ENCODE measurements at places on chromosomes 6 and 20.

DNA sequence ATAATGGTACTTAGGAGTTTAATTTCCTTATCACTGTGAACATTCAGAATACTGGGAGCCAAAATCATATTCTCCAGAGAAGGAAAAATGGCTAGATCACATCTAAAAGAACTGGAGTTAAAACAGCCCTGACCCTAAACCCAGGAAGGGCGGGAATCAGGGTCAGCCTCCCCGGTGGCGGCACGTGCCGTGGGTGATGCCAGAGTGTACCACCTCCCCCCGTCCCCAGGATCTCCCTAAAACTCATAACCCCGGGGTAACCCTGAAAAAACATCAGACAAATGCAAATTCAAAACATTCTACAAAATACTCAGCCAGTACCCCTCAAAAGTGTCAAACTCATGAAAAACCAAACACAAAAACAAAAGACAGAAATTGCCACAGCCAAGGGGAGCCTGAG is 148.3 kb downstream of the DLL1 start:
- peaks cover 16% of the 10 kb centered on the region for H3K4me1 ChIP-seq
- H3K4me3 ChIP-seq, result no peak overlapping the region
- no peaks in the 10 kb centered on the region for H3K36me3 ChIP-seq

DNA sequence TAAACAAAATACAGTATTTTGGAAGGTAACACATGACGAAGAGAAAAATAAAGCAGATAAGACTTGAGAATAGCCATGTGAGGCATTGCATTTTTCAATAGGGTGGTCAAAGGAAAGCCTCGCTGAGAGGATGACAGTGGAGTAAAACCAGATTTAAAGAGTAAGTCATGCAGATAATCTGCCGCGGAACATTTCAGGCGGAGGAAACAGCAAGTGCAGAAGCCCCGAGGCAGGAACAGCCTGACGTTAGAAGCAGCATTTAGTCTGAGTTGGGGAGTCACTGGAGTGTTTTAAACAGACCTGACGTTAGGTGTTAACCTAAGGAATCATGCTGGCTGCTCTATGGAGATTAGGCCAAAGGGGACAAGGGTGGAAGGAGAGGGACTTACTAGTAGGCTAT is 65.0 kb upstream of the VSTM2L start:
- H3K4me3 ChIP-seq, result no peak overlapping the region
- no peak for DNase-seq
- H3K27ac ChIP-seq, result no peak overlapping the region
- H3K4me1 ChIP-seq, result no peaks in the 10 kb centered on the region
- no peaks in the 10 kb centered on the region for H3K36me3 ChIP-seq

- H3K36me3 ChIP-seq, result no peaks in the 10 kb centered on the region
- no peaks in the 10 kb centered on the region for H3K27me3 ChIP-seq
- DNase-seq, result no peak
- H3K4me1 ChIP-seq, result peaks cover 27% of the 10 kb centered on the region
- H3K27ac ChIP-seq, result peak overlapping the region; percentile 31
- H3K4me3 ChIP-seq, result no peak overlapping the region
Measured at GRCh38 chr20:50460608-50461267, 49.4 kb upstream of the PTPN1 start.

DNA sequence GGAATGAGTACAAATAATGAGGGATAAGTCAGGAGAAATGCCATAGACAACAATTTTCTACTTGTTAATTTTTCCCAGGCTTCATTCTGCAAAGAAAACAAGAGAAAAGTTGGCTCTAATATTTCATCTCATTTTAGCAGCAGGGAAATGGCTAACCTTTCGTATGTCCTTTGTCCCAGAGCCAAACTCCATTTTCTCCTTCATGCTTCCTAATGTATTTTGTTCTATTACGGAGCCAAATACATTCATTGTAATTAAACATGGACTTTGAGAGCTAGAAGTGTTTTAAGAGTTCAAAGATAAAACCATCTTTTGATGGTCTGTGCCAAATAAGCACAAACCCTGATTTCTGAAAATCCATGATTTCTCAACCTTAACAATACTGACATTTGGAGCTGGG is 136.9 kb downstream of the PTCHD4 start:
- H3K4me1 ChIP-seq, result no peaks in the 10 kb centered on the region
- no peak overlapping the region for H3K27ac ChIP-seq
- no peak overlapping the region for H3K4me3 ChIP-seq
- H3K27me3 ChIP-seq, result no peaks in the 10 kb centered on the region
- H3K36me3 ChIP-seq, result no peaks in the 10 kb centered on the region
- no peak for DNase-seq

GRCh38 chr20:44089987-44090674 is 96.9 kb downstream of the JPH2 start:
- H3K36me3 ChIP-seq, result no peaks in the 10 kb centered on the region
- H3K4me1 ChIP-seq, result peaks cover 43% of the 10 kb centered on the region
- no peak overlapping the region for H3K27ac ChIP-seq

- H3K27me3 ChIP-seq, result no peaks in the 10 kb centered on the region
- peaks cover 5% of the 10 kb centered on the region for H3K4me1 ChIP-seq
- H3K4me3 ChIP-seq, result no peak overlapping the region
- no peak for DNase-seq
Measured at GRCh38 chr6:131059486-131059885, 3.6 kb downstream of the EPB41L2 start.

DNA sequence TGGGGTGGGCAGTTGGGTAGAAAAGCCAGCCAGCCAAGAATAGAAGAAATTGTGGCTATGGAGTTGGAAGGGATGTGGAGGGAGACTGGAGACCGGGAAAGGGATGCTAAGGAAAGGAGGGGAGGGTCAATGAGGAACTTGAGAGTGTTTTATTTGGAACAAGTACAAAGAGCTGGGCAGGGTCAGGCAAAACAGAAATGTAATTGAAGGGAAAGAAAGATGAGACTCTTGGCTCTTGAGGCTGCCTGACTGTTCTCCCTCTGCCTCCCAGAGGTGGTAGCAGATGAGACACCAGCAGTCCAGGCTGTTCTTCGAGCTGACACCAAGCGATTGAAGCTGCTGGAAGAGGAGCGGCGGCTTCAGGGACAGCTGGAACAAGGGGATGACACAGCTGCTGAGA is 12.7 kb downstream of the ABCF1 start:
- no peak overlapping the region for H3K27ac ChIP-seq
- H3K36me3 ChIP-seq, result peaks cover 100% of the 10 kb centered on the region
- no peaks in the 10 kb centered on the region for H3K27me3 ChIP-seq
- peaks cover 2% of the 10 kb centered on the region for H3K4me1 ChIP-seq
- no peak overlapping the region for H3K4me3 ChIP-seq

DNA sequence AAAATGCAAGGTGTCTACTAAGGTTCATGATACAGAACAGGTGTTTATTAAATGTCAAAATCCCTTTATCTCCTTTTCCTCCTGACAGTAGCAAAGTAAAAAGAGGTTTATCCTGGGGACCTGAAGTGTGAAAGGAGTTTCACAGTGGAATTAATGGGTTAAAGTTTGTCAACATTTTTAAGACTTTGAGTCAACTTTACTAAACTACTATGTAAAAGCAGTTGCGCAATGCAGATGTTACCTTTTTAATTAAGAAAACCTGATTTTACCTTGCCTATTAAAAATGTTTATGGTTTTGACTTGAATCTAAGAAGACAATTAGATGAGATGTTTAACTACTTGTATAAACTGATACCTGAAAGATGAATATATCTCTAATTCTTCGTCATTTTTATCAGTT is 14.6 kb downstream of the PKIB start:
- H3K27ac ChIP-seq, result no peak overlapping the region
- no peaks in the 10 kb centered on the region for H3K27me3 ChIP-seq
- no peak for DNase-seq
- H3K4me3 ChIP-seq, result no peak overlapping the region
- no peaks in the 10 kb centered on the region for H3K36me3 ChIP-seq
- H3K4me1 ChIP-seq, result no peaks in the 10 kb centered on the region

- peaks cover 15% of the 10 kb centered on the region for H3K4me1 ChIP-seq
- no peaks in the 10 kb centered on the region for H3K36me3 ChIP-seq
- H3K4me3 ChIP-seq, result no peak overlapping the region
- H3K27ac ChIP-seq, result no peak overlapping the region
- DNase-seq, result no peak
- H3K27me3 ChIP-seq, result no peaks in the 10 kb centered on the region
Measured at GRCh38 chr20:19918965-19919329, 98.2 kb upstream of the NAA20 start.

- peak overlapping the region; percentile 70 for H3K27ac ChIP-seq
- H3K36me3 ChIP-seq, result no peaks in the 10 kb centered on the region
- DNase-seq, result no peak
- no peak overlapping the region for H3K4me3 ChIP-seq
- peaks cover 6% of the 10 kb centered on the region for H3K4me1 ChIP-seq
Measured at GRCh38 chr20:40471261-40471629, 217.8 kb downstream of the MAFB start.

GRCh38 chr6:167647306-167647705 is 179.4 kb upstream of the AFDN start:
- no peak overlapping the region for H3K27ac ChIP-seq
- peaks cover 8% of the 10 kb centered on the region for H3K27me3 ChIP-seq
- H3K4me3 ChIP-seq, result no peak overlapping the region
- no peaks in the 10 kb centered on the region for H3K4me1 ChIP-seq
- DNase-seq, result no peak
- no peaks in the 10 kb centered on the region for H3K36me3 ChIP-seq

- H3K4me3 ChIP-seq, result no peak overlapping the region
- H3K36me3 ChIP-seq, result no peaks in the 10 kb centered on the region
- no peaks in the 10 kb centered on the region for H3K27me3 ChIP-seq
- no peak for DNase-seq
Measured at GRCh38 chr6:110564703-110565421, 88.4 kb upstream of the SLC22A16 start.

Data from esophagus squamous epithelium (tissue), 5 donors.